ENCODE measurements at places on chromosomes 3 and 15.

GRCh38 chr3:46998121-46998851, 18.8 kb downstream of the NBEAL2 start:
- DNase-seq: peak; percentile 75

- no peak for DNase-seq
Observed at GRCh38 chr3:135243616-135244015, 448.6 kb downstream of the EPHB1 start.

GRCh38 chr3:126554560-126555525, 3.9 kb downstream of the C3orf22 start:
- DNase-seq: no peak

DNA sequence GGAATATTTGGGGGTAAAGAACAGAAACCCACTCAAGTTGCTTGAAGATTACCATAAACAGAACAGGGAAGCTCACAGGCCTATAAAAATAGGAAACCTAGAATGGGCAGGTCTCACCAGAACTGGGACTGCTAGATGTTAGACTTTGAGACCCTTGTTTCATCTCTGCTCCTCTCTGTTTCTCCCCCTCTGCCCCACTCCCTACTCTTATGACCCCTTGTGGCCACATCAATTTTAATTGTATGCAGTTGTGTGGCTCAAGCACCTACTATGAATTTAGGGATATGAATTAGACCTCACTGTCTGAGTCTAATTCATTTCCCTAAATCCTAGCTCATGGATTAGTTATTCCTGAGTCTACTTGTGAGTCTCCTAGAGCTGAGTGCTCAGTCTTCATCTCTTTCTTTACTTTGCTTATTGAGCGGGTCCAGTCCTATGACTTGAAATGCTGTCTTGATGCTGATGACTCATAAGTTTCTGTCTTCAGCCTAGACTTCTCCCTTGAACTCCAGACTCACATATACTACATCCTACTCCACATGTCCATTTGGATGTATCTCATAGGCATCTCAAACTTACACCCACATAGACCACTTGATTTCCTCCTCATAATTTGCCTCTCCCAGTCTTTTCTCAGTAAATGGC, 78.7 kb downstream of the ITPR1 start:
- DNase-seq: no peak

- DNase-seq: peak; percentile 74
Observed at GRCh38 chr3:50345586-50346234, at the start of gene ZMYND10. Gene ZMYND10 (minus strand): TSS chr3:50345732. CDS start chr3:50345579, 153 bp downstream.

DNA sequence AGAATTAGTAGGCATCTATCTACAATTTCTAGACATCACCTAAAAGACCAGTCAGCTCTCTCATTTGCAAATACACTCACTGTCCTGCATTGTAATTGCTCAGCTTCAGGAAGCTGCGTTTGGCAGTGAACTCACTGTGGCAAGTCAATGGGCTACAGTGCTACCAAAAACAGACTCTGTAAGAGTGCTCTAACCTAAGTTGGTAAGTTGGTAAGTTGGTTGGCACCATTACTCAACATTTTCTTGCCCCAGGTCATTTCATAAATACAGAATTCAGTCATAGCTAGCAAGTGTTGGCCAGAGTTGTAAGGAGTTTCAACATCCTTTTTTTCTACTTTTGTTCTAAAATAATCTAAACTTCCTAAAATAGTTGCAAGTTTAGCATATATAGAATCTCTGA, 466.3 kb downstream of the NAALADL2 start:
- no peak for DNase-seq

DNA sequence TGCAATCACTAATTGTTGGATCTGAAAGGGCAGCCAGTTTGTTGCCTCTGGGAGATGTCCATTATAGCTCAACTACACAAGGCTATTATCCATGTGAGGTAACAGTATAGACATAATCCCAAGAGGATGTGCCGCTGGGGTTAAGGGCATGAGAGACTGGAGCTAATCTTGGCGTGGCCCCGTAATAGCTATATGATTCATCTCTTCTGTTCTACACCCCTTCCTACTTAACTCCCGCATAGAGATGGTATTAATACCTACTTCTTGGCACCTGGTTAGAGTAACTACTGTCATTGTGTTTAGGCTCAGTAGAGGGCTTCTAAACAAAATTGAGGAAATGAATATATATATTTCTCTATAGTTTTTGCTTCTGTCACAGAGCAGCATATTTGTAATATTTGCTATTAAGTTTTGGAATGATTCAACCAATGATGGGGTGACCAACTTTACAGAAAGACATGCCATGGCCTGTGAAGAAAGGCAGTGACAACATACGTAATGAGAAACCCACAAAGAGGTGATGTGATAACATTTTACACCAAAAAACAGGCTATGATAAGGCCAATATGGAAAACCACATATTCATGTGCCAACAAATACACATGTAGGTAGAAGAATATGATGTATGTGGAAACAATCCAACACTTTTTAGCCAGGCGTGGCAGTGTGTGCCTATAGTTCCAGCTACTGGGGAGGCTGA, 76.8 kb upstream of the DPH6 start:
- no peak for DNase-seq

DNA sequence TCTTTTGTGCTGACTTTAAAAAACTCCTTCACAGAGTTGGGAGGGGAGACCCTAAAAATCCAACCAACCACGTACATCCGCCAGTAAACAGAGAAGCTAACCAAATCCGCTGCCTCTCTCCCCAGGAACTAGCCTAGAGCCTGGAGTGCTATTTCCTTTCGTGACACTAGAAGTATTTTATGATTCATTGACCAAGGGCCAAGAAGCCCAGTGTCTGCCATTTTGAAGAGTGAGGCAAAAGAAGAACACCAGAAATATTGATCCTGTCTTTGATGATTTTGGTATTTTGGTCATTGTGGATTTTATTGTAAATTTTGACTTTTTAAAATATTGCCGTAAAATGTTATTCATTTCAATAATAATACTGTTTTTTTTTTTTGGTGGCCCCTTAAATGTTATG, 10.5 kb upstream of the CTSH start:
- no peak for DNase-seq

Measured in activated CD4-positive, alpha-beta T cell treated with anti-CD3 and anti-CD28 coated beads for 4 hours (primary cell).